ENCODE measurements at places on chromosomes 5 and 9.

DNA sequence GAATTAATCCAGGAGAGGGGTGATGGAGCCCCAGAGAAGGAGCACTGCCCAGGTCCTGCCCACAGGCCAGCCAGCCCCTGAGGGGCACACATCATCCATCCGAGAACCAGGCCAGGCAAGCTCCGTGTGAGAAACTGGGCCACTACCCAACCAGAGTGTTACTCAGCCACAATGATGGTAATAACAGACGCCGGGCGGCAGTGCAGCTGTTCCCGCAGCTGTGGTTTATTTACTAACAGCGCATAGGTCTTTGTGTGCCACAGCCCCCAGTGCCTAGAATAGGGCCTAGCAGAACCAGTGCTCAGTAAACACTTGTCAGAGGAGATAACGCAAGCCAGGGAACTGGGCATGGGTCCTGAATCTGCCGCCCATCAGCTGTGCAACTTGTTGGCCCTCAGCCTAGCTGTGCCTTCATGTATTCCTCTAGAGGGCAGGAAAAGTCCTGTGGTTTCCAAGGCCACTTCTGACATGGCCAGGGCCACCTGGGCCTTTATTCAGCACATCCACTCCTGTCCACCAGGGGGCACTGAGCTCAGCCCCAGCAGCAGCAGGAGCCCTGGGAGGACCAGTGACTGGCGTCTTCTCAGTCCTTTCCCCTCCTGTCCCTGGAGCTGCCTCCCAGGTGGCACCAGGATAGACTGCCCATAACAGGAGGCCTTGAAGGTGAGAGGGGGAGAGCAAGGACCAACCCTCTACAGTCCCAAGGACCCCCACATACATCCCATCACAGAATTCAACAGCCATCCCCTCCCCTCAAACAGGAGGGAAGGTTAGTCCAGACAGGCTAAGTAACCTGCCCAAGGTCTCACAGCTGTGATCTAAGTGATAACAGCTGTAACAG, 2.1 kb downstream of the MXD3 start:
- DNase-seq, result peak; percentile 94

DNA sequence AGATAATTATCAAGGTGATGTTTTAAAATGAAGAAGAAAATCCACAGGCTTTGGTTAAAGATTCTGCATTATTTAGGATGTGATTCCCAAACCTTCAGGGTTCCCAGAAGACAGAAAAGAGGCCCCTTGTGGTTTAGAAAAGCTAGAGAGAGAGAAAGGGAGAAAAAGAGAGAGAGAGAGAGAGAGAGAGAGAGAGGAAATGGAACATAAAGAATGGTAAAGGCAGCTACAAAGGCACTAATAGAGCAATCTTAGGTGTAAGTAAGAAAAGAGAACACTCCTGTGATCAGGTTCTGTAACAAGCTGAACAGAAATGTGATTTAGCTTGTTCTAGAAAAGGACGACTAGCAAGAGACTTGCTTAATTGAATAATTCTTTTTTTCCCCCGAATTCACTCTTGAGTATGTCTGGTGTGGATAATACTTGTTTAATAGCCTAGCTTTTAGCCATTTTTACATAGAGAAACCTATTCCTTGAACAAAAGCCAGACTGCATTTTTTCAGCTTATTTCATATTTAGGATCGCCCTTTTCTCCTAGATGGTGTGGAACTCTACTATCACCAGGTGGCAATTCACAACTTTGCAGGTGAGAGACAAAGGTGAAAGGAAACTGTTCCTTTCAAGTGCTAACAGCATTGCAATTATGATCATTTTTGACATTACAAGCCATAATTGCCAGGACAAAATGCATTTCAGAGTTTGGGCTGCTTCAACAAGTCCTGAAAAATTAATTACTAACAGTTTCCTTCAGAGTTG, 57.6 kb upstream of the SH3GL2 start:
- DNase-seq, result no peak

DNA sequence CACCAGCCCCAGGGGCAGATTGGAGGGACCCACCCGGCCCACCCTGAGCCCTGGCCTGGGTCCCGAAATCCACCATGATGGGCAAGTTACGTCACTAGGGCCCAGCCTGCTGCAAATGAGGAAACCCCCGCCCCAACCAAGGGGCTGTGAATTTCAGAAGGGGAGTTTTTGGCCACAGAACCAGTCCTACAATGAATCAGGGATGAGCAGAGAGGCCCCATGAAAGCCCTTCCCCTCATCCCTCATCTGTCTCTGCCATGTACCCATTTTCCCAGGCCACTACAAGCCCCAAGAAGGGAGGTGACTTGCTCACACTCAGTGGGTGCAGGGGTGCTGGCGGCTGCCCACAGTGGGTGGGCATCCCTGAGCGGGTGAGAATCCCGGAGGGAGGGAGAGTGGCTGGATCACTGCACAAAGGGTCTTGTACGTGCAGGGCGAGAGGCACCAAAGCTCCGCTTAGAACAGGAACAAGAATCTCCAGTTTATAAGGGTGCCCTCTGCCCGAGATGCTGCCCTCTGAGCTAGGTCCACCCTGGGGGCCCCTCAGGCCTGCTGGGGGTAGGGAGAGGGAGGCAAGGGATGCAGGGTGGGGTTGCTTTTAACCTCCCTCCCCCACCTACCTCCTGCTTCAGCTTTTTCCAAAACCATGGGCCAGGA, 10.4 kb upstream of the TCF7 start:
- no peak for DNase-seq

DNA sequence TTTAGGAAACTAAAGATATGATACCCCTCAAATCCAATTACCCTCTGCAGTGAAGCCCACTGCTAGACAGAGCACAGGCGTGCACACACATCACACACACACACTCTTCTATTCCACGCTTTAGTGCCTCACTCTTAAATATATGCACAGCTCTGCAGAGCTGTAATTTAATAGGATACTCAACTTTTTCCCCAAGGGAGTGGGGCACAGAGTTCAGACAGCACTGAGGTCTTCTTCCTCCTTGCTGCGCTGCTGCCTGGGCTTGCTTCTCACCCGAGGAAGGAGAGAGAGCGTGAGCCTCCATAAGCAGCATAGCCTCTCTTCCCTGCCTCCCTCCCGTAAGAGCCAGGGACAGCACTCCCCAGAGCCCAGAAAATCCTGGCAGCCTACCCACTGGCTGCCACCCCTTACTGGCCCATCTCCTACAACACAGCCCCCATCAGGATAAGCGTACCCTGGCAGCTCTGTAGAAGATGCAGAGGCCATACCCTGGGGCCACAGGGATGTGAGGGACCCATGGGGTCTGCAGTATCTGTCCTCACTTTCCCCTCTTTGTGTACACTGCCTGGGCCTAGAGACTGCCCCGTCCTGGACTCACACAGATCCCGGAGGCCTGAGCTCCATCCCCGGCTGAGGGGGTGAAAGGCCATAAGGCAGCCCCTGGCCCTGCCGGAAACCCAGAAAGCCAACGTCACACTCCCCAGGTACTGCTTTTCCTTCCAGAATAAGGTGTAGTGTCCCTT, 102.1 kb downstream of the C5orf15 start:
- DNase-seq, result no peak

- DNase-seq, result no peak
Measured at GRCh38 chr9:108980893-108981292, 32.4 kb downstream of the CTNNAL1 start.

- DNase-seq, result peak; percentile 52
Measured at GRCh38 chr5:23446424-23446823, 61.0 kb upstream of the PRDM9 start.

- no peak for DNase-seq
Measured at GRCh38 chr9:131273856-131274673, 2.2 kb downstream of the FAM78A start.

GRCh38 chr5:52564587-52564986, 223.1 kb upstream of the ITGA1 start:
- DNase-seq, result no peak

GRCh38 chr5:115415143-115415491, 118.7 kb upstream of the CCDC112 start:
- peak; percentile 86 for DNase-seq

DNA sequence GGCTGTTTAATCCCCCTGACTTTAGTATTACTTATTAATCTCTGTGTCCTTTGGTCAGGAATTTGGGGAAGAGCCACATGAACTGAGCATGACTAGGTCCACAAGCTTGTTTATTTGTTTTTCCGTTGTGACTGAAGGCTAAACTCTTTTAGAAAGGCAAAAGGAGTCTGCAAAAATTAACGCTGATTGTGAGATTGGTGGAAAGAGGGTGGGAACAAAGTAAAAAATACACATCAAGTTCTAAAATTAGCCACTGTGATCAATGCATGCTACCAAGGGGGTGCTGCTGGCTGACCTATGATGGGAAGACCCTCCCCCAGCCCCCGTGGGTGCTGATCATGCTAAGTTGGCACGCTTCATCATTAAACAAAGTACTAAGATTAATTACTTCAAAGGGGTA, 356.8 kb downstream of the ADGRV1 start:
- DNase-seq, result no peak

- no peak for DNase-seq
Measured at GRCh38 chr5:153670101-153670500, 179.6 kb downstream of the GRIA1 start.

- DNase-seq, result peak; percentile 75
Measured at GRCh38 chr9:100098046-100098886, 534 bp downstream of the ERP44 start.

DNA sequence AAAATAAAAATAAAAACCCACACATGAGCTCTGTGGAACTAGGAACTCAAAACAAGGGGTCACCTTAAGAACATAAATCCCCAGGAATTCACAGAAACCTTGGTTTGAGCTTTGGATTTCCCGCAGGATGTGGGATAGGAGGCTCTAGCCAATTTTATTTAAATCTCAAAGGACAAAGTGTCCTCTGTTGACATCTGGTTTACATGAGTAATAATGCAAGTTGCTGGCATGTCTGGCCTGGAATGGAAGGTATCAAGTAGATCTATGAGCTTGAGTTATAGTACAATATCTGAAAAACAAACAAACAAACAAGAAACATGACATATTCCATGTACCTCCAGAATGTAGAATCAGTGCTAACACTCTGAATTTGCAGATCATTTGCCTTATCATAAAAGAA, 94.2 kb upstream of the SLIT3 start:
- DNase-seq, result no peak

DNA sequence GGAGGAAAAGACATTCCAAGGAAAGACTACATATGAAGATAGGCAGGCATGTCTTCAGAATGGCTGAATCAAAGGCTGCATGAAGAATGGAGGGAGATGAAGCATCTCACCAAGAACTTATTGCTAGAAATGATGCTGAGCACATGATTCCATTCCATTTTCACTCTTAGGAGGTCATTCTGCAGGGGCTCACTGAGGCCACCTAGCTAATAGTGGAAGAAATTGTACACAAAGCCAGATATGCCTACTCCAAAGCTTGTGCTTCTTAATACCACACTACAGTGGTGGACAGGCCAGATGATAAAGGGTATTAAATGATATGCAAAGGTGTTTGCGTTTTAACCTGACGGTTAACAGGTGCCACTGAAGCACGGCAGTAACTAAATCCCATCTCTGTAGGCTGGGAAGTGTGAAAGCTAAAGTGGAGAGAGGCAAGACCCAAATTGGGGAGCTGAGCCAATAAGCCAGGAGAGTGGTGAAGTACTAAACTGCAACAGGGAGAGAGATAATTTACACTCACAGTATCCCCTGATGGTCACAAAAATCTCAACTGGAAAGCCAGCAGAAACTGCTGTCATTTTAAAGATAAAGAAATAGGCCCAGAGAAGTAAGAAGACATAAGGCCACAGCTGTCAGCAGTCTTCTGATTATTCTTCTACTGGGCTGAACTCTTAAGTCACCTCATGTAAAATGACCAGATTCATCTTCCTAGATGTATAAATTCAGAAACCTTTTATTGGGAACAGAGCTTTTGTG, 14.6 kb downstream of the NDUFA8 start:
- peak; percentile 15 for DNase-seq

DNA sequence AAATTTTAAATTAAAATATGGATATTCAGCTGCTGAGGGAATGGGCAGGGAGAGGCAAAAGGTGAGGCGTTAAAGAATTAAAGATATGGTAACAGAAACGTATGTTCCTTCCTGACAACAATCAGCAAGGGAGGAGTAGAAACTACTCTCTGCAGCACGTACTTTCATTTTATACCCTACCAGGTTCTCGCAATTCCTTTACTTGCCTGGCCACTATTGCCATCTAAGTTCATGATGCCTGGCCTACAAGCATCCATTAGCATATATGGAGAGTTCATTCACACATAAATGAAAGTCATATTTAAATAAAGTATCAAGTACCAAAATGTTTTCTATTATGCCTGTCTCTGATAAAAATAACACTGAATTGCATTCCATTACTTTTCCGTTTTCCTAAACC, 125.1 kb downstream of the BNC2 start:
- no peak for DNase-seq

DNA sequence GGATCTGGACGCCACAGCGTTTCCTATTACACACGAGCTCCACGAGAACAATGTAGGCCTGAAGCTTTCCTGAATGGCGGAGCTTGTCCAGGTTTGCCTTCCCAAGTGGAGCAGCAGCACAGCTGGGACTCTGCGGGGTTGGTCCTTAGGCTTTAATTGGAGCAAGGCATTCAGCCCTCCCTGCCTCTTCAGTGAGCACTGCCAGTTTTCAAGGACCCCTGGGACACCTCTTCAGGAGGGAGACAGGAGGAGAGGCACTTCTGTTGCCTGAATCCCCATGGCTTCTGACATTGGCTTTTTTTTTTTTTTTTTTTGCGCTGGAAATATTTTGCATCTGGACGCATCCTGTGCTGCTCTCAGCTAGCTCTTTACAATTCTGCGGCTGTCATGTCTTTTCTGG, 179.4 kb downstream of the SEMA6A start:
- DNase-seq, result no peak

DNA sequence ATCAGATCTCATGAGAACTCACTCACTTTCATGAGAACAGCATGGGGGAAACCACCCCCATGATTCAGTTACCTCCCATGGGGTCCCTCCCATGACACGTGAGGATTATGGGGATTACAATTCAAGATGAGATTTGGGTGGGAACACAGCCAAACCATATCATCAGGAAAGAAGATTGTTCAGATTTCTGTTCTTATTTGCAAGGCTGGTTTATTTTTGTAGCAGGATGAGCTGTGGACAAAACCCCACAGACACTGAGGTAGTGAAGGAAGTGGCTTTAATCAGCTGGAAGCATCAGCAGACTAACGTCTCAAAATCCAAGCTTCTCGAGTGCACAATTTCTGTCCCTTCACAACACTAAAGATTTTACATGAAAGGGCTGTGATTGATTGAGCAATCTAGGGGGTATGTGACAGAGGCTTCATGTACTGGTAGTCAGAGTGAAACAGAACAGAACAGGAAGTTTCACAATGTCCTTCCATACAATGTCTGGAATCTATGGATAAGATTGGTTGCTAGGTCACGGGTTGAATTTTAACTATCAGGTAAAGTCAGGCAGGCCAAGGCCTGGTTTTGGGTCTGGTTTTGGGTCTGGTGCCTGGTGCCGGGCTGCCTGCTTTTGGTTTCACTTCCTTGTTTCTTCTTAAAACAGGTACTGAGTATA, 91.3 kb upstream of the ZNF366 start:
- peak; percentile 28 for DNase-seq

- no peak for DNase-seq
Measured at GRCh38 chr9:79083621-79084020, 488.1 kb upstream of the TLE4 start.

GRCh38 chr5:56085193-56085592, 90.4 kb upstream of the IL6ST start:
- DNase-seq, result no peak

- peak; percentile 88 for DNase-seq
Measured at GRCh38 chr9:137021979-137022661, 5.9 kb downstream of the ABCA2 start.

GRCh38 chr5:56147659-56148230, 85.4 kb downstream of the ANKRD55 start:
- DNase-seq, result no peak

Measured in PC-3 (cell line).